ENCODE measurements at places on chromosomes 12 and 14.
A peak's percentile ranks its signal among the peaks of the same experiment; 100 is the strongest.

GRCh38 chr12:43740511-43741100 is 18.0 kb downstream of the PUS7L start:
- DNase-seq = no peak

DNA sequence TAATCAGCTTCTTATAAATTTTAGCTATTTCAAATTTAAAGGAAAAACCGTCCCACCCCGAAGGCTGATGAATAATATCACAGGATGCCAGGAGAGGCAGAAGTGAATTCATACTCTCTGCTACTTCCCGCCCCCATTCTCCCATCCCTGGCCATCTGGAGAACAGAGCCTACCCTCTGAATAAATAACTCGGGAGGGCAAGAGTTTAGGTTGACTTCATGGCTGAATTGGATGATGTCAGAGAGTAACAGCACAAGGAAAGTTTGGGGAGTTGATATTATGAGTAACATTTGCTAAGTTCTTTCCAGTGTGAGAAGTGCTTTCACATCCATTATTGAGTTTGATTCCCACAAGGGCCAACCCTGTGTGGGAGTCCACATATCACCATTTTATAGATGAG is 241.6 kb downstream of the EGLN3 start:
- DNase-seq = no peak

- no peak for DNase-seq
Measured at GRCh38 chr12:95955549-95956159, 12.5 kb downstream of the AMDHD1 start.

GRCh38 chr14:91363776-91364523 is 53.7 kb downstream of the CCDC88C start:
- no peak for DNase-seq

DNA sequence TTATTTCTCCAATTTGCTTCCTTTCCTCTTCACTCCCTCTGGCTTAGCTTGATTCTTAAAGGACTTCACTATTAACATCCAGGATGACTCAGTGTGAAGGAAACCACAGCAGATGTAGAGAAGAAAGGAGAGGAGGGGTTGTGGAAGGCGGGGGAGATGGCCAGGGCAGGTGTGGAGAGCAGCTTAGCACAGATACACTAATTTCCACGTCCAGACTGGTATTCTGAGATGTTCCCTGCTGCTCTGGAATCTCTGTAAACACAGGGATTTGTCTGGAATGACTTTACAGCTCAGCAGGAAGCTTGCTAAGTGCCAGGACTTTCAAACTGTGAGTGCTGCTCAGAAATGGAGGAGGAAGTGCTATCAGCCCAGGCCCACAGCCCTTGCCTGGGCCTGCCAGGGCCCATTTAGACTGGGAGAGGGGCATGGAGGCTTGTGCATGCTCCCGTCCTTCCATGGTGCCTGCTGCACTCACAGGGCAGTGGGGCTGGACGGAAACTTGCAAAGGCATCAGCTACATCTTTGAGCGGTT is 202.5 kb upstream of the DDHD1 start:
- no peak for DNase-seq

DNA sequence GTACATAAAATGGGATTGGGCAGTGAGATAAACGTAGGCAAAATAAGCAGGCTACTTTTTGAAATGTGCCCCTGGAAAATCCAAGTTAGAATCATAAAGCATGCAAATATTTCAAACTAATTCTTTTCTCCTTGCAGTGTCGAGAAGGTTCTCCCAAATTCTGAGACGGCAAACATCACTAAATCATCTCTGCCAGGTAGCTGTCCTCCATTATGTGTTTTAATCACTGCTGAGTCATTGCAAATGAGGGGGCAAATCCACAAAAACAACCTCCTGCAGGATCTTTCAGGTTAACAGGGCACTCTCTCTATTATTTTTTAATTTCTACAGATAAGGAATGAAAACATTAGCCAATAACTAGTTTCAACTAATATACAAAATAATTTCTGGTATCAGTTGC is 63.2 kb upstream of the RIC8B start:
- peak; percentile 40 for DNase-seq

Data from NCI-H748 treated with DMSO at 0.1 percent for 48 hours (cell line).